Coronary artery (tissue), 2 donors: ENCODE measurements at places on chromosomes 1 and 21.

DNA sequence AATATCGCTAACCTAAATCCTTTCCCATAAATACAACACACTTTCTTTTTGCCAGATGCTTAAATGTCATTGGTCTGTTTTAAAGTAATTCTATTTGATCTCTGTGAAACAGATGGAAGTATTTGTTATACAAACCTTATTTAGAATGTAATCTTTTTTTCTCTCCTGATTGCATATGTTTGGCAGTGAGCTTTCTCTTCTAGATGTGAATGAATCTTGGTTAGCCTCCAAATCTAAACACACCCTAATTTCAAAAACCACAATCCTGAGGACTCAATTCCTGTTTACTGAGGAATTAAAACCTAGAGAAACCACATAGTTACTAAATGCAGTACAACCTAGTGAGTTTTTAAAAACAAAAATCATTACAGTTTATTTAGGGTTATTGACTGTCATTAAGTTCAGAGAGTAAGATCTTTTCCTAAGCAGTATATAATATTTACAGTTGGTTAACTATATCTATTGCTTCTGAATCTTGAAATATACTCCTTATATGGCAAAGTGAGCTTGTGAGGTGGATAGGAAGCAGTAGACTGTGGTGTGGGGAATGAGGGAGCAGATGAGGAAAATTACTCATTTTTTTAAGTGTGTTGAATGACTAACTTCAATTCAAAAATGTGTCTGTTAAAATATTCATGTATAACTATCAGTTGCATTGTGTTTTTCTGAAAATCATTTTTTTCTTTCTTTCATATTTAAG, 218.7 kb downstream of the FMN2 start:
- DNase-seq, result no peak

DNA sequence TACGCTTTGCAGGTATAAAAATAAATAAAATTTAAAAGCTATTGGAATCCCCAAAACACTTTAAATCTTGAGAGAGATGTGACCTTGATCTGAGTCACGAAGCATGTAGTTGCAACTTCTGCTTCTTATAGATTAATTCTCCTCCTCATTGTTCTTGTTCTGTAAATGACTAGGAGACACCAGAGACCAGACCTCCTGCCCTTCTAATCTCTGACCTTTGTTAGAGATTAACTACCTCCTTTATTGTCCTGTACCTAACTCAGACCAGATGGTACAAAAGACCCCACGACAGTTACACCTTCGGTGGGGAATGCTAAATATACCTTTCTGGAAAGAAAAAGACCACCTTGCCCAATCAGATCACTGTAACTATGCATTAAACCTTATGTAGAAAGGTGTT, 76.9 kb upstream of the NEK2 start:
- no peak for DNase-seq

GRCh38 chr1:150650193-150650592, 20.8 kb upstream of the ENSA start:
- no peak for DNase-seq

- DNase-seq, result no peak
Observed at GRCh38 chr1:198278943-198279342, 122.1 kb downstream of the NEK7 start.

DNA sequence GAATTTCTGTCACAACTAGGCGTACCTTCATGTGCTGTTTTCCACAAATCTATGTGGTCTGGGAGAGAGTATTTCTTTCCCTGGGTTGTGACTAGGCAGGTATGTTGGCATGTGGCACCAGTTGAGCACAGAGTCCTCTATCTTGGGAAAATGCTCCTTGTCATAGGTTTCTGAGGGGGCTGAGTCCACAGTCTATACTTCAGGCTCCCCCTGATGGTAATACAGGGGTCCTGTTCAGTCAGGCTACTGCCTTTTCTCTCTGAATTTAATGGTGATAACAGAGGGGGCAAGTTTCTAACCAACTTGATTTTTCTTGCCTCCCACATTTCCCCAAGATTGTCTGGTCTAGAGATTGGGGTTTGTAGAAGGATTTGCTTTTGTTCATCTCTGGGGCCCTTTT, 35.8 kb downstream of the VANGL1 start:
- DNase-seq, result no peak

GRCh38 chr1:19710825-19711611, 46.3 kb downstream of the HTR6 start:
- no peak for DNase-seq

- DNase-seq, result no peak
Observed at GRCh38 chr1:204401730-204402129, 9.9 kb downstream of the PPP1R15B start.

- no peak for DNase-seq
Observed at GRCh38 chr1:185445594-185445993, 128.6 kb upstream of the IVNS1ABP start.

- DNase-seq, result no peak
Observed at GRCh38 chr1:72366466-72366865, 84.1 kb upstream of the NEGR1 start.

- no peak for DNase-seq
Observed at GRCh38 chr1:89804642-89805237, 16.1 kb upstream of the LRRC8D start.

- DNase-seq, result peak; percentile 79
Observed at GRCh38 chr1:164637461-164638375, 78.7 kb downstream of the PBX1 start.

GRCh38 chr1:153465811-153466636, 5.6 kb upstream of the S100A7 start:
- no peak for DNase-seq

DNA sequence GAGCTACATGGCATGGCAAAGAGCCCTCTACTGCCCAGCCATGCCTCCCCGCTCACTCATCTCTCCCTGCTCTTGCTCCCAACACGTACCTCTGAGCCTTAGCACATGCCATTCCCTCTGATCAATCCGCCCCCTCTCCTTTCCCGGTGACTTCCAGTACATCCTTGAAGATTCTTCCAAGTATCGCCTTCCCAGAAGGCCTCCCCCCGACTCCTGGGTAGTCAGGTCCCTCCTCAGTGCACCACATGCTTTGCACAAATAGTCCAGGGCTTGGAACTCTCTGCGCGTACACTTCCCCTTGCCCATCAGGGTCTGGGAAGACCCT, 77.0 kb upstream of the IFFO2 start:
- no peak for DNase-seq

GRCh38 chr1:8574985-8575384, 242.5 kb downstream of the RERE start:
- no peak for DNase-seq

- no peak for DNase-seq
Observed at GRCh38 chr1:199684686-199685273, 342.7 kb upstream of the NR5A2 start.

DNA sequence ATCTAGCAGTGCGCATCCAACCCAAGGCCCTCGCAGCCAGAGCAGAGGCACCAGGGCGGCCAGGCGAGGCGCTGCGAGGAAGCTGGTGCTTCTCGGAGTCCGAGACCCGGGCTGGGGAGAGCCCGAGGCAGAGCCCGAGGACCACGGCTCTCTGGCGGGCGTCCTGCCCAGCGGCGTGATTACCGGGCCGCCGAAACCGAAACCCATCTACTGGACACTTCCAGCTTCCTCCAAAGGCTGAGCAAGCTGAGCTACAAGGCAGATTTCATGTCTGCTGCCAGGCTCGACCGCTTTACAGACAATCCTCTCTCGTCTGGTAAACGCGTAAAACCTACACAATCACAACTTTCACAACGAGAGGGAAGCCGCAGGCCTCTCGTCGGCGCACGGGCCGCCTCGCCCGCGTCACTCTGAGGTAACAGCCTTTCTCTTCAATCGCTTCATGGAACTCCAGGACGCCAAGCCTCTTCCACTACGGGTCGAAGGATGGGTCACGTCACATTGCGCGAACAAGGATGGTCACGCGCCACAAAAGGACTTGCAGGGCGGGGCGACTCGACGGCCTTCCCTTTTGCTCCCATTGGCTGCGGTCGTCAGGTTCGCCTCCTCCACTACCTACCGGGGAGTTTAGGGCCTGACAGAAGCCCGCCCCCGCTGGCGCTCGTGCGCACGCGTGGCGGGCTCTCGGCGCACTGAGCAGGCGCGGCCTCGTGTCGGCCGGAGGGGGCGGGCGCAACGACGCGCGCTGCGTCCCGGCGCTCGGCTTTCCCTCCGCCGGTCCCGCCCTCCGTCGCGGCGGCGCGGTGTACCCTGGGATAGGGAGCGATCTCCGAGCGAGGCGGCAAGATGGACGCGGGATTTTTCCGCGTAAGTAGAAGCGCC, at the start of gene SRRM1:
SRRM1 (plus strand) TSS at position 822 of the 882 bp plus-strand sequence; CDS start at position 847, 25 bp downstream.
- DNase-seq, result peak; percentile 100

DNA sequence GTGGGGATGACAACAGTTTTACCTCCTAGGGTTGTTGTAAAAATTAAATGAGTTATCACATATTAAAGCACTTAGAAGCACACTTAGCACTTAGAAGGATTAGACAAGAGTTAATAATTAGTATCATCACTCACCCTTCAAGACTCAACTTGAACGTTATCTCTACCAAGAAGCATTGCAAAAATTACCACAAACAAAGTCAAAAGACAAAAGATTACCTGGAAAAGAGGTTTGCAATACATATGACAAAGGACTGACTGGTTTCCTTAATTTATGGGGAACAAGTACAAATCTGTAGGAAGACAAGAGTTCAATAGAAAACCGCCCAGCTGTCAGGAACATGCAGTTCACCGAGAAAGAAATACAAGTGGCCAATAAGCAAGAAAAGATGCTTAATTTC, 93.3 kb upstream of the ATP1A1 start:
- no peak for DNase-seq

- DNase-seq, result no peak
Observed at GRCh38 chr1:212595787-212596714, 12.5 kb upstream of the ATF3 start.

- no peak for DNase-seq
Observed at GRCh38 chr1:6991266-6991665, 206.0 kb downstream of the CAMTA1 start.

DNA sequence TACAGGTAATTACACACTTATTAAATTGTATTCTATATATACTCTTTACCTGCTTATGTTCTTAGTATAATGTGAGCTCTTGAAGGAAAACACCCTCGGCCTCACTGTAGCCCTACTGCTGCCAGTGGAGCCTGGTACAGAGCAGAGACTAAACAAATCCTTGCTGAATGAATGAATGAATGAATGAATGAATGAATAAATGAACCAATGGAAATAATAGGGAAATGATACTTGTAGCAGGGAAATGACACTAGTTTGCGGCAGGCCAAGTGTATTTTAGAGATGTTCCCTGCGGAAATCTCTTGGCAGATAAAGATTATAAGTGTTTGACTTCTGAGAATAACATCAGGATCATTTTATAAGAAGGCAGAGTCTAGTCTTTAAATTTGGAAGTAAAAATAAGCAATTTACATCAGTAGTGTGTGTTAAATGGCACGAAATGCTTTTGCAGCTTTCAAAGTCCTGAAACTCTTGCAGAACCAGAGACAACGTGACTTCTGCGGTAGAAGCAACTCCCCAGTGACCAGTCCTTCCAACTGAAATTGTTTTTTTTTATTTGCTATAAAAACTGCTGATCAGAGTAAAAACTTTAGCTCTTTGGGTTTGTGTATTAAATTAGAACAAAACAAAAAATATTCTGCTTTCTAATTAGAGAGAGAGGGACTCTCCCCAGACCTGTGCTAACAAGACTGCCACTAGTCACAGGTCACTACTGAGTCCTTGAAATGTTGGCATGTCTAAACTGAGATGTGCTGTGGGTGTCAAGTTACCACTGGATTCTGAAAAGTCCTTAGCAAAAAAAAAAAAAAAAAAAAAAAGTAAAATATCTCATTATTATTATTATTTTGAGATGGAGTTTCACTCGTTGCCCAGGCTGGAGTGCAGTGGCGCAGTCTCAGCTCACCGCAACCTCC, 199.3 kb upstream of the MAP1LC3C start:
- DNase-seq, result no peak

GRCh38 chr21:17783481-17784179, 35.5 kb downstream of the C21orf91 start:
- DNase-seq, result no peak

DNA sequence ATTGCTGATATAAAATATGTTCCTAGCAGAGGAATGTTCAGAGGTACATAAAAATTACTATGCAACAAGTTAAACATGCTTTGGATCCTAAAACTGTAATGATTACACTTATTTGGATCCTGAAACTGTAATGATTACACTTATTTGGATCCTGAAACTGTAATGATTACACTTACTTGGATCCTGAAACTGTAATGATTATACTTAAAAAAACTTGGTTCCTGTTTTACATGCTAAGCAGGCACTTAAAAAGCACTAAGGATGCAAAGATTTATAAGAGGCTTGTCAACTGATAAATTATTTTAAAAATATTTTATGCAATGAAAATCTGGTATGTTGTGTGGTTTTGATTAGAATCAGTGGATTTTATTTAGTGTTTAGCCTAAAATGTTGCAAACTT, 47.7 kb downstream of the ZNHIT6 start:
- DNase-seq, result no peak

- no peak for DNase-seq
Observed at GRCh38 chr1:13779930-13780329, 79.9 kb downstream of the PRDM2 start.

DNA sequence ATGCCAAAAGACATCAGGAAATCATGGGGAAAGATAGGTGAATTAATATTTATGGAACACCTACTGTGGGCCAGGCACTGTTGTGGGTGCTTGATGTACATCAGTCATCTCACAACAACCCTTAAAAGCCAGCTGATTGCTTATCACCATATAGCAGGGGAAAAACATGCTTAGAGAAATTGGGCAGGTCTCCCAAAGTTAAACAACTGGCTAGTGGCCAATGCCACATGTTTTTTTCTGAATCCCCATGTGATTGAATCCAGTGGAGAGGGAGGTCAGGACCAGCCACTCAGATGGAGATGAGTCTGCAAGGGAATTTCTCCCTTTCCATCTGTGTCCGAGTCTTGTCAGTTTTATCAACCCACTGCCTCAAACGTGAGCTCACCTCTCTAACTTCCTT, 33.5 kb downstream of the UTP25 start:
- no peak for DNase-seq

GRCh38 chr1:216785221-216785620, 62.0 kb upstream of the ESRRG start:
- DNase-seq, result no peak

DNA sequence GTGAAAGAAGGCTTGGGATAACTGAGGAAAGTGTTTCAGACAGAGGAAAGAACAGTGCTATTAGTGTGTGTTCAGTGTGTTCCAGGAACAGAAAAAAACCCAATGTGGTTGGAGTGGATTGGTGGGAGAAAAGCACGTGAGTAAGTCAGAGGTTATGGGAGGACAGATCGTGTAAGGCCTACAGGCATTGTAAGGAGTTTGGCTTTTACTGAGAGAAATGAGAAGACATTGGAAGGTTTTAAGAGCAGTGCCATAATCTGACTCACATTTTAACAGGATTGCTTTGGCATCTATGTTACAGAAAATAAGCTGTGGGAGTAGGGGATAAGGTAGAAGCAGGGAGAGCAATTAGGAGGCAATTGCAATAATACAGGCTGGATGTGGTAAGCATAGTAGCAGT, 4.8 kb downstream of the ARPC5 start:
- no peak for DNase-seq

- DNase-seq, result no peak
Observed at GRCh38 chr1:180935326-180936109, 22.8 kb downstream of the KIAA1614 start.

DNA sequence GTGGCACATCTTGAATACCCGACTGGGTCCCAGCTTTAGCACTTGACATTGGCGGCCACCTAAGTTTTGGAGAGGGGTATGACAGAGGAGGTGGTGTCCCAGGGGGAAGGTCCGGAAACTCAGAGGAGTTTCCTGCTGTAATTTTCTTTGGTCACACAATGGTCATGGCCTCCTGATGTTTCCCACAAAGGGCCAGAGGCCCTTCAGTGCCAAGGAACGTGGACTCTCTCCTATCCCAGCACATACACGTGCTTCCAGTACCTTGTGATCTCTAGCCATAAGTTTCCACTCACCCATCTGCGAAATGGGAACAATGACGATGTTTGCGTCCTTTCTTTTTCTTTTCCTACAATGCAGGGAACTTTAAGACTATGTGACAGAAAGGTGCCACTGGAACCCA, 13.2 kb downstream of the CAPN2 start:
- DNase-seq, result no peak
